ENCODE measurements at places on chromosomes 7 and 10. TPM values are rescaled to one million over a fixed set of nuclear protein-coding genes. Genes with fewer than 3 reads are reported as not detected.

LEP gene
- not detected for total RNA-seq

SNX13 gene
- 43.4 TPM for total RNA-seq

FAM149B1 gene
- total RNA-seq, result 26.7 TPM

DNA sequence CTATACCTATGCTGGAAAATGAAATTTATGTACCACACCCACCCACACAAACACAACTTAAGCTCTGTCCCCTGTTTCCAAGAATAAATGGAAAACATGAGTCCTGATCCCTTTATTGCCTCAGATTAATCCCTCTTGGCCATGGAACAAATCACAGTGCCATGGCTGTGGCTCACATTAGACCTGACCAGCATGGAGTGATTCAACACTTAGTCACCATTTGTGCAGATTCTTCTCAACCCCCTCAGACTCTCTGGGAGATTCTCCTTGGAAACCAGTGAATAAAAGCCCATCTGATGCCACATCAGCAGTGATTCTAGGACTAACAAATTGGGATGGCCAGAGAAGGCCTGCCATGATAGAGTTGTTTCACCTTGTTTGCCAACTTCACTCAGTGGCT, 204.4 kb upstream of the TMEM72 start:
- no peak for DNase-seq

DNA sequence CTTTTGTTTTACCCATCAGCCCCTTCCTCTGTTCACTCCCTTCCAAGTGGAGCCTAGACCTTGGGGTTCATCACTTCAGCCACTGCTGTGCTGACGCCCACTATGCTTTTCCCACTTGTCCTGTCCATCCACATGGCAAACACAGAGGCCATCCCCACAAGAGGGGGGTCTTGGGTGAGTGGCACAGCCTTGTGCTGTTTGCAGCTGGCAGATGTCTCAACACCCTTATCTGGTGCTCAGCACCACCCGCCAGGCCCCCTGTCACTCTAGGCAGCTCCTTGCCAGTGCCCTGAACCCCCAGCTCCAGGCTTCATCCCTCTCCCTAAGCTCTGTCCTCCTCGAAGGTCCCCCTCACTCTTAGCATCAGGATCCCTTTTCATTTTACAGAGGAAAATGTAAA, 13.1 kb downstream of the BLVRA start:
- DNase-seq, result no peak

ATG9B gene
- total RNA-seq, result 0.22 TPM

GRCh38 chr10:122696687-122697086, 3.0 kb downstream of the C10orf120 start:
- no peak for DNase-seq

- DNase-seq, result no peak
These were observed 10.9 kb downstream of the OGDH start for GRCh38 chr7:44617225-44617890.

DNA sequence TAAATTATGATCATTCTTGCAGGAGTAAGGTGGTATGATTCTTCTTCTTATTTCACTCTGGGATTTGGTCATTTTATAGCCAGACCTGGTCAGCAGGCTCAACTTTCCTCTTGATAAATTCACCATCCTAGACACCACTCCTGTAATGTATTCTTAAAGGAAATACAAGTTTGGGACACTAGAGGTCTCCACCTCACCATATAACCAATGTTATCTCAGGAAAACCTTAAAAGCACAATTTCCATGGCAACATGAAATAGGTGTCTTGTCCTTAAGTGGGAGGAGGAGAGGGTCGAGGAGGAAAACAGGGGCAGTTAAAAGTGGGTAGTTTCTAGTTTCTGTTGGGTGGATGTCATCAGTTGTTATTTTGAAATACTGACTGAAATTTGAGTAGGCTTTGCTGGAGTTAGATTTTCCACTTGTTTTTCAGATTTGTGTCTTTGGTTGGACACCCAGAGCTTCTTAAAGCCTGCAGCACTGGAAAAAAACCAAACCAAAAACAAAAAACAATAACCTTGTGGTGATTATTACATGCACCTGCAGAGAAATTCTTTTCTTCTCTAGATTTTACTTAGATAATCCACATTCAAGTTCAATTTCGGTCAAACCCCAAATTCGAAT, 163.1 kb downstream of the PRKCQ start:
- DNase-seq, result peak; percentile 75

Measured in muscle of leg (tissue), 16 donors.